Stimulated activated CD8-positive, alpha-beta memory T cell treated with anti-CD3 and anti-CD28 coated beads, Interleukin-2, amount 100 ng/mL, for 1 hour (primary cell): ENCODE measurements at places on chromosomes 3 and 15.

- DNase-seq, result no peak
Observed at GRCh38 chr3:194382892-194383223, 13.3 kb upstream of the LRRC15 start.

GRCh38 chr3:186360779-186361178 is 1.3 kb downstream of the DGKG start:
- DNase-seq, result no peak

DNA sequence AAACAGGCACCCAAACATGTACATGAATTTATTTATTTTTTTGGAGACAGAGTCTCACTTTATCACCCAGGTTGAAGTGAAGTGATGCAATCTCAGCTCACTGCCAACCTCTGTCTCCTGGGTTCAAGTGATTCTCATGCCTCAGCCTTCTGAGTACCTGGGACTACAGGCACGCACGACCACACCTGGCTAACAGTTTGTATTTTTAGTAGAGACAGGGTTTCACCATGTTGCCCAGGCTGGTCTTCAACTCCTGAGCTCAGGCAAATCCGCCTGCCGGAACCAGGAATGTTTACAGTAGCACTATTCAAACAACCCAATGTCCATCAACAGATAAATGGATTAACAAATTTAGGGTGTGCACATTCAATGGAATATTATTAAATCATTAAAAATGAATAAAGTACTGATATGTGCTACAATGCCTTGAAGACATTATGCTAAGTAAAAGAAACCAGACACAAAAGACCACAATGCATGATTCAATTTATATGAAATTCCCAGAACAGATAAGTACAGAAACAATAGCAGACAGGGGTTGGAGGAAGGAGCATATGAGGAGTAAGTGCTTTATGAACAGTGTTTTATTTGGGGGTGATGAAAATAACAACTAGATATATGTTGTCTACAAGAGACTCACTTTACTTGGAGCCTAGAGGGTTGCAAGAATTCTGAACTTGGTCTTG is 1.3 kb downstream of the LEO1 start:
- no peak for DNase-seq

DNA sequence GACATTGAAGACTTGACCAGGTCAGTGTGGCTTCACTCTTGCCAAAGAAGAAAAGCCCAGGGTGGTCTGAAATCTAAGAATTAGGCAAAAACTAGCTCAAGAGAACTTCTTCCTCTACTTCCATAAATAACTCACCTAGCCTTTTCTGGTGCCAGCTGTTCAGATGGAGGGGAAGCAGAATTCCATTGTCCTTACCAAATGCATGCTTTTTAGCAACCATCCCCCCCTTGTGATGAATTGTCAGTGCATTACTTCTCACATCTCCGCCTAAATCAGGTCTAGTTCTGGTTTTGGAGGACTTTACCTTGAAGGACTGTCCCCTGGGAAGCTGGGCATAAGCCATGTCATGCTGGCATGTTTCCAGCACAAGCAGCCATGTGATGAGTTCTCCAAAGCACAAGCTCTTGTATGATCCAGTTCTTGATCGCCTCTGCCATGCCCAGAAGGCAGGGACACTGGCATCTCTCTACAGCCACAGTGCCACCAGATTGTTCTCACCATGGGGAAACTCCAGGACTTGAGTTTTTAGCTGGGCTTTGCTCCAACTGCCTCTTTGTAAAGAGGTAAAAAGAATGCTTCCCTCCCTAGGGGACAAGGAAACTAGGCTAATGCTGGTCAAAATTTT is 96.4 kb upstream of the IL12A start:
- no peak for DNase-seq
